ENCODE measurements at places on chromosomes 3 and 15.
A peak's percentile ranks its signal among the peaks of the same experiment; 100 is the strongest.

DNA sequence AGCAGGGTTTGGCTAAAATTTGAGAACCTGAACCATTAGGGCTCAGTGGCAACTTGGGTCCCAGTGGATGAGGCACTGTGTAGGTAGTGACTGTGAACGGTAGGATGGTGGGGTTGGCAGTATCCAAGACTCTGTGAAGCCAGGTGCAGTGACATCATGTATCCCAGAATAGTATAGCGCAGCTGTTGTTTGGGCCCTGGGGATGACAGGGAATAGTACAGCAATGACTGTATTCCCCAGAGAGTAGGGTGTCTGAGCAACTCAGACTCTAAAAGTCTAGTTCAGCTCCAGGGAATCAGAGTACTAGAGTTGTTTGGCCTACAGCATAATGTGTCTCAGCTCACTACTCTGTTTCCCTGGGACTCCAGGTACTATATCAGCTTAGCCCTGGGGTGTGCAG, 20.7 kb upstream of the PPP2R3A start:
- no peak for DNase-seq

DNA sequence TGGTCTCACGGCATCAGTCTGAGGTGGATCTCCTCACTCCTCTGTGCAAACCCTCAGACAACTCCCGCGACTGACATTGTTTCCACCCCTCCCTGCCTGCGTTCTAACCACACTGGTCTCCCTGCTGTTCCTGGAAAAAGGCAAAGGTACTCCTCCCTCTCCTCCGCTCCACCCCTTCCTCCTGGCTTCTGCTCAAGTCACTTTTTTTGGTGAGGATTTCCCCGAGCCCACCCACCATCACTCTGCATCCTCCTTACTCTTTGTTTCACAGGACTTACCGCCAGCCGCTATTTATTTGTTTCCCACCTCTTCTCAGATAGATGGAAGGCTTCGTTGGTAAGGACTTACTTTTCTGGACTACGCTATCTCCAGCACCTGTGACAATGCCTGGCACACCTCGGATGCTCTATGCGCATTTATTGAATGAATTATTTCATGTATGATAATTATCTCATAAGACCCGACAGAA, 25.6 kb downstream of the PRR23E start:
- DNase-seq = no peak

DNA sequence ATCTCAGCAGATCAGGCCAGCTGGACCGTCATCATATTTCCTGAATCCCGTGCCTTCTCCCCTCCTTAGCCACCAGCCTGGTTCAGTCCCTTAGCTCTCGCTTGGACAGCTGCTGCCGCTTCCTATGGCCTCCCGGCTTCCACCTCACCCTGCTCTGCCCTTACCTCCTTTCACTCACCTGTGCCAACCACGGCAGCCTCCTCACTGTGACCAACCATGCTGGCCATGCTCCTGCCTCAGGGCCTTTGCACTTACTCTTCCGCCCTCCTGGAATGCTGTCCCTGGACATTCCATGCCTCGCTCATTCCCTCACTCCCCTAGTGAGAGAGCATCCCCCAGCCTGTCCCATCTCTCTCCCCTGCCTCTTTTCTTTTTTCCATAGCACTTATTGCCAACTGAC, 19.2 kb downstream of the GRIP2 start:
- no peak for DNase-seq

GRCh38 chr15:59644756-59645155, 12.6 kb downstream of the GTF2A2 start:
- DNase-seq = no peak

- peak; percentile 94 for DNase-seq
These were observed 136.1 kb upstream of the CNTN4 start for GRCh38 chr3:1962396-1963088.

DNA sequence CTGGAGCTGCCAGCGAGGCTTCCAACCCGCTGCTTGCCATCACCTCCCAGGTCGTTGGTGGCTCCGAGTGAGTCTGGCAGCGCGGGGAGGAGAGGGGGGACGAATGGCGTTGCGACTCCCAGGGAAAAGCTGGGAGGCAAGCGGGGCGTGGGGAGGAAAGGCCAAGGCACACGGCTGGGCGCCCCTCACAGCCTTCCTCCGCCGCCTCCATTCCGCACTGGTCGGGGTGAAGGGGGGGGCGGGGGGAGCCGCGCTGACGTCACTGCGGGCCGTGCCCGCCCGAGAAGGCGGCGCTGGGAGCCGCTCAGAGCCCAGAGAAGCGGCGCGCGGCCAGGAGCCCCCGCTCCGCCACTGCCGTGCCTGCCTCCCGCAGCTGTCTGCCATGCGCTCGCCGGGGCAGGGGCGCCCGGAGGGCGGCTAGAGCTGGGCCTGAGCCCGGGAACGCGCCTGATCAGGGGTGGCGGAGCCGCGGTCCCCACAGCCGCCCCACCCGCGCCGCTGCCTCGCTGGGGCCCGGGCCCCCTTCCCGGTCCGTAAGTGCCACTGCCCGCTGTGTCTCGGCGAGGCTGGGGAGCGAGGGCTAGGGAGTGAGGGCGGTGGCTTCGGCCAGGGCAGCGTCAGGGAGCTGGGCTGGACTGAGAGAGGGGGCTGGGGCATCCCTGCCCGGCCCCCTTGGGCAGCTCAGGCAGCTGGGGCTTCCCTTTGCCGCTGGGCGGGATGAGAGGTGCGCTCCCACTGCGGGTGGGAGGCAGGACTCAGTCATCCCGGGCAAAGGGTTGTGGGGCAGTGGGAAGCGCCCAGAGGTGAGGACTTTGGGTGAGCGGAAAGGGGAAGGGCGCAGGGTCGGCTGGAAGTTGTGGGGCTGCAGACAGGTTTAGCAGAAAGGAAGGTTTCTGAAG, 27.8 kb upstream of the POLG start:
- peak; percentile 64 for DNase-seq

DNA sequence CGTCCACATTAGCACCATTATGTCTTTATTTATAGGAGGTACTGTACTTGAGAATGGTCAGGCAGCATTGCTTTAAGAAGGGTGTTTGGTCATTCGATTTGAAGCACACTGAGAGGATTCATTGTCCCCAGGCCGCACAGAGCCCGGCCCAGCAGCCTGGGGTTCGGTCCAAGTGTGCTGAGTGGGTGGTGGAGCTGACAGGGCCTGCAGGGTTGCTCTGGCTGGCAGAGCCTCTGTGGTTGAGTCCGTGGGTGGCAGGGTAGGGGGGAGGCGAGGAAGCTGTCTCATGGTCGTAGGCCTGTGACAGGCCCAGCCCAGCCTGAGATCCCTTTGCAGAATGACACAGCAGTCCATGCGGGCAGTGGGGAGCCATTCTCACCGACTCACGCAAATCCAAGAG, 227.7 kb upstream of the TOPAZ1 start:
- no peak for DNase-seq

DNA sequence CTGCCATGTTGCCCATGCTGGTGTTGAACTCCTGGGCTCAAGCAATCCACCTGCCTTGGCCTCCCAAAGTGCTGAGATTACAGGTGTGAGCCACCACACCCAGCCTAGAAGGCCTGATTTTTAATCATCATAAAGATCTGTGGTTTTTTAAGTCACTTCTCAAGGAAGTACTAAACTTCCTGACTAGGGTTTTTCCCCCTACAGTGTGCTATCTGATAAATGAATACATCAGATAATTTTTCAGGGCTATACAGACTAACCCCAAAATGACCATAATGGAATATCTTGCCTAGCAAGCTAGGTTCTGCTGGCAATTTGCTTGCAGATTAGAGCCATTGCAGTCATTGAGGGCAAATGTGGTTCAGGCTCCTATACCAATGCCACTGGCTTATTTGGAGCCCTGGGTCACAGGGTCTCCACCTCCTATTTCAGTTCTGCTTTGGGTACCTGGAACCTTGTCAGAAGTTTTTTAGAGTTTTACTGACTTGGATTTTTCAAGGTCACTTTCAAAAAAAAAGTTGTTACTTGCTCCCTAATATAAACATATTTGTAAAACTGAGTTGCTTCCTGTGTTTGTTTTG, 80.8 kb downstream of the SLC49A4 start:
- DNase-seq = no peak

- no peak for DNase-seq
These were observed 160.7 kb downstream of the TAFA4 start for GRCh38 chr3:68771681-68772080.

GRCh38 chr3:184178521-184179138, 4.0 kb downstream of the AP2M1 start:
- no peak for DNase-seq

DNA sequence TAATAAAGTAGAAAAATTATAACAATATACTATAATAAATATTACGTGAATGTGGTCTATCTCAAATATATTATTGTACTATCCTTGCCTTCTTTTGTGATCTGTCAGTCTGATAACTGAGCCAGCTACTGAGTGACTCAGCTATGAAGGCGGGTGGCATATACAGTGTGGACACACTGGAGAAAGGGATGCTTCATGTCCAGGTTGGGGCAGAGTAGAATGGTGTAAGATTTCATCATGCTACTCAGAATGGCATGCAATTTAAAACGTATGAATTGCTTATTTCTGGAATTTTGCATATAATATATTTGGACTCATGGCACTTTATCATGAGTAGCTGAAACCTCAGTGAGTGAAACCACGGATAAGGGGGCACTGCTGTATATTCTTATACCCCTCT, 172.9 kb upstream of the TBC1D5 start:
- no peak for DNase-seq

DNA sequence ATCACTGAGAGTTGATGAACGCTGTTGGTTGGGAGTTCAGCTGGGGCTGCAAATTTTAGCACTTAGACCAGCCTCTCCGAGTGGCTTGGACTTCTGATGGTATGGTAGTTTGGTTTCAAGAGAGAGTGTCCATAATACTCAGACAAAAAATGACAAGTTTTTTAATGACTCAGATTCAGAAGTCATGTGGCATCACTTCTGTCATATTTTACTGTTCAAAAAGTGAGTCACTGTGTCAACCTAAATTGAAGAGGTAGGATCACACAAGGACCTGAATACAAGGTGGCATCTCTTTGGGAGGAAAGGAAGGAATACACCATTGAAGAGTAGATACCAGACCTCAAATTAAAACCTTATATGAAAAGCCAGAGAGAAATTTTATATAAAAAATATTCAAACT, 99.1 kb upstream of the CHMP2B start:
- no peak for DNase-seq

- DNase-seq = no peak
These were observed 47.6 kb upstream of the CLSTN2 start for GRCh38 chr3:139887431-139887830.

DNA sequence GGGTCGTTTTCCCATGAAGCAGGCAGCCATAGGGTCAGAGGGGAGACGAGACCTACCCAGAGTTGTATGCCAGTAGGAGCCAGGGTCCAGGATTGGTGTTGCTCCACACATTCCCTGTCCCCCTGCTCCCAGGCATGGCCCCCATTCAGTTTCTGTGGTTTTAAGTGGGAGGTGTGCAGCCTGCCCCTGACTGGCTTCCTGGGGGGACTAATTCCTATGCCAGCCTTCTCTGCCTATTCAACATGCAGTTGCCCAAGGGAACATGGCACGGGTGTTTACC, 126.3 kb downstream of the EEFSEC start:
- no peak for DNase-seq

DNA sequence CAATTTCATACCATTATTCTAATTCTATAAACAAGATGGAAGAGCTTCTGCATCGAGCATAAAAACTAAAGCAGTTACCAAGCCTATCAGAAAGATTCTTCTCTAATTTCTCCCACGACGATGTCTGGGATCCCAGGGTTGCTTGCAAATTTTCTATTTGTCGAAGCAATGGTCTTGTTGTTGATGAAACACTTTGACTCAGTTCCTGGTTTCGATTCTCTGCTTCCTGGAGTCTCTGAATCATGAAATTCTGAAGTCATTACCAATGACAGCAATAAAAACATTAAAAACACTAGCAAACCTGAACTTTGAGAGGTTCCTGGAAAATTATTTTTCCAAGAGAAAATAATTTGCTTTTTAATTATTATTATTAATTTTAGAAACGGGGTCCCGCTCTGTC, 18.7 kb downstream of the TMF1 start:
- no peak for DNase-seq

DNA sequence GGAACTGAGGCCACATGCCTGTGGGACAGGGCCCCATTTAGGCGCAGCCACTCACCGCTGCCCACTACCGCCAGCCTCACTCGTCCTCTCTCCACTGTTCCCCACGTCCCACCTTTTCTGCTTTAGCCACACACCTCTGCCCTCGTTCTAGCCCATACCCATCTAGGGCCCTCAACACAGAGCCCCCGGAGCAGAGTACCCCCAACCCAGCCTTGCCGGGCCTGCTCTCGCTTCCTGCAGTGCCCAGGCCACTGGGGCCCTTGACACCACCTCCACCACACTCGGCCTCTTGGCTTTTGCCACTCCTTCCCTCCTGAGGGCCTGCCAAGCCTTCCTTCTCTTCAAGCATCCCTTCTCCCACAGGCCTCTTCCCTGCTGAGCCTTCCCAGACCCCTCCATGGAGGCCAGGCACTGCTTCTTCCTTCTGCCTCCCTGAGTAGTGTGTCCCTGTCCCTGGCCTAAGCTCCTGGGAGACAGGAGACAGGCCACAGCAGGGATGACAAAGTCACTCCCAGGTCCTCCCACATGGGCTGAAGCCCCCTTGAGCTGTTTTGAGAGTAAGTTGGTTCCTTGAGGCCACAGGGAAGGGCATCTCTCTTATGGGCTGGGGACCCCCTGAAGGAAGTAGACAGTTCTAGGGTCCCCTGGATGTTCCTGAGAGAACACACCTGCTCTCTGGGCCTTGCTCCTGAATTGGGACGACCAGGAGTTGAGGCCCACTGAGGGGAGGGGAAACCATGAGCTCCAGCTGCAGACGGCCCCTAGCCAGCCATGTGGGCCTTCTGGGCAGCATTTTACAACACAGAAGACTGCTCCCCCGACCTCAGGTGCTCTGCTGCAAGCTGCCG, 4.4 kb downstream of the PRSS50 start:
- DNase-seq = no peak

- DNase-seq = no peak
These were observed 21.6 kb downstream of the SNX33 start for GRCh38 chr15:75669191-75669878.

DNA sequence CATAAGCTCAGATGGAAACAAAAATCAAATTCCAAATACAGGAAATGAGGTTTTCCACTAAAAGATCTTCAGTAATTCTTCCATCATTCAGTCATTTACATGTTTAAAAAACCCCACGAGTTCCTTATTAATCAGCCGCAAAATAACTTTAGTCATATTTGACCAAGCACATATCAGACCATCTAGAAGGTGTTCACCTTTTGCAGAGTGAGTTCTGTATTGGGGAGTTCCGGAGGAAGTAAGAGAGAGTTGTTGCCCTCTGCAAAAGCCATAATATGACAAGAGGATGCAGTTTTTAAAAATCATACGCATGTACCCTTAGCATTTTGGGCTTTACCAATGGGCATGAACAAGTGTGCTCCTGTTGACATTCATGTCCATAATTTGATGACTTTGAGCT, 61.6 kb downstream of the CCR1 start:
- DNase-seq = no peak

- no peak for DNase-seq
These were observed 29.6 kb upstream of the CHMP2B start for GRCh38 chr3:87197531-87197930.

GRCh38 chr3:52232279-52233107, 6.5 kb downstream of the TWF2 start:
- no peak for DNase-seq
